IMR-90 (cell line): ENCODE measurements at places on chromosomes 2 and 18. TPM values are rescaled to one million over a fixed set of nuclear protein-coding genes. Genes with fewer than 3 reads are reported as not detected.

- no peak for DNase-seq
These were observed 141.6 kb upstream of the CXCR4 start for GRCh38 chr2:136259551-136259950.

DNA sequence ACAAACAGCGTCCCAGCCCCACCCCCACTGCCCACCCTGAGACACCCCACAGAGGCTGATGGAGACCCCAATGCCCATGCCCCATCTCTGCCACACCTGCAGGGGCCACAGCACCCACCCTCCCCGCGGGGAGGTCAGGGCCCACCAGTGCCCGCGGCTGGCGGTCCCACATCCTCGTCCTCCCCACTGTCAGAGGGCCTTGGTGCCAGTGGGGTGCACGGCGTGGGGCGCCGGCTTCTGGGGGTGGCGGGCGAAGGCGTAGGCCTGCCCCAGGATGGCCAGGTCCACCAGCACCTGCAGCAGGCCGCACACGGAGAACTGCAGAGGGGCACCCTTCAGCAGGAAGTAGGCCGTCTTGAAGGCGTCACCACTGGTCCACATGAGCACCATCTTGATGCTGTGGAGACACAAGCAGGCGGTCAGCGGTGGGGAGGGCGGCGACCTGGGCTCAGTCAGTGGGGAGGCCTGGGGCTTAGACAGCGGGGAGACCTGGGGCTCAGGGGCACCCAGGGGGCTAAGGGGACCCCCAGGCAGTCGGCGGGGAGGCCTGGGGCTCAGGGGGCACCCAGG lies 47.6 kb downstream of the SLC66A2 start:
- no peak for DNase-seq

- DNase-seq: no peak
These were observed 17.9 kb upstream of the DSG3 start for GRCh38 chr18:31429623-31430022.

DNA sequence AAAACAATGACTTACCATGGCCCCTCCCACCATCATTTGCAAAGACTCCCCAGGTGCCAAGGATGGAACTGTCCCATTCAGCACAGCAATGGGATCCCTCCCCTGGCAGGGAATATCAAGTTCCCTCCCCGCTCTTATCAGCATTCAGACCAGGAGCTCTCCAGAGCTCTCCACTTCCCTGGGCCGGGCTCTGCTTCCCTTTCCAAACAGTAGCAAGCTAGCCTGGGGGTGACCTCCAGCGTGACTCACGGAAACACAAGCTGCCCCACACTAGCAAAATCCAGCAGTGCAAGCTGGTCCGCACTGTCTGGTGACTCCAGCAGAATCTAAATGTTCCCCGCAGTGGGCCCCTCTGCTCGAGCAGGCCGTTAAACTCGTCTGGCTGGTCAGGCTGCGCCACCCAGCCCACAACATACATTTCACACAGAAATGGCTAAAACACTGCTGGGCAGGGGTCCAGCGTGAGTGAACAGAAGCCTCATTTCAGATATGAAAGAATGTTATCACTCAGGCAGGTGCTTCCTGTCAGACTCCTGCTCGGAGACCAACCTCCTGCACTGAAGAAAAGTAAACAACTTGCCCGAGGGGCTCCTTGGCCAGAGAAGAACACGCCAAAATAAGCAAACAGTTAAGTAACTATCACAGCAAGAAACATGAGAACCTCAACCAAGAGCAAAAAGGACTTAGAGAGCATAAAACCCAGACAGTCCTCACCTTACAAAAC lies 33.9 kb downstream of the STAT1 start:
- peak; percentile 96 for DNase-seq

DNA sequence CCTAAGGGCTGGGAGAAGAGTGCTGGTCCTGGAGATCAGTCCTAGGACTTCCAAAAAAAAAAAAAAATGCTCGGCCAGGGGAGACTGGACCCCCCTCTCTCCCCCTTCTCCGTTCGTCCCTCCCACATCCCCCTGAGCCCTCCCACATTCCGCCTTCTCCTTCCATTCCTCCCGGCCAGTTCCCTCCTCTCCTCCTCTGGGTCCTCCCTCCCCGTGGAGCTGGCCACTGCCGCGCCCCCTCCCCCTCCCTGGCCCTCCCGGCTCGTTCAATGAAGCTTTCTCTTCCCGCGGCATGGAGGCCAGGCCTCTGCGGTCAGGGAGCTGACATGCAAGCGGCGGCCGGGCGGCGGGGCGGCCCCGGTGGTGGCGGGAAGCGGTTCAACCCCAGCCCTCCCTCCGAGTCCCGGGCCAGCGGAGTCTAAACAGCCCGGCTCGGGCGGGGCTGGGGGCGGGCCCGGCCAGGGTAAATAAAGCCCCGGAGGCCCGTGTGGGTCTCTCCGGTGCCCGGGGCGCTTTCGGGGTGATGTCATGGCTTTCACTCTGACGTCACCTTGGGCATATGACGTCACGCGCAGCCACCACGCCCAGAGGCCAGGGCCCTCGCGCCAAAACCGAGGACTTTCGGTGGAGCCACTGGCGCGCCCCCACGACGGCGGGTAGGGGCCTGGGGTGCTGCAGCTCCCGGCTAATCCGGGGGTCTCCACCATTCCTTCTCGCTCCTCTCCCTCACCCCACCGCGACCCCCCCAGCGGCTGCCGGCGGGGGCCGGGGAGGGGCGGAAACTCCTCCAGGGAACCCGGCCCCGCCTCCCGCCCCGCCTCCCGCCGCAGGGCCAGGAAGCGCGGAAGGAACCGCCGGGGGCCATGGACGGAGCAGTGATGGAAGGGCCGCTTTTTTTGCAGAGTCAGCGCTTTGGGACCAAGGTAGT lies at the start of the genes DOK1 and LOXL3:
TSS of gene DOK1 (plus strand) at position 829 of the 928 bp plus-strand sequence. CDS start at position 864, 35 bp downstream.
TSS of gene LOXL3 (minus strand) at position 51 of the 928 bp plus-strand sequence. CDS start 1,308 bp downstream, outside the sequence.
- DNase-seq: peak; percentile 88

GRCh38 chr2:101803128-101803527 lies 105.6 kb downstream of the MAP4K4 start:
- DNase-seq: peak; percentile 61

DNA sequence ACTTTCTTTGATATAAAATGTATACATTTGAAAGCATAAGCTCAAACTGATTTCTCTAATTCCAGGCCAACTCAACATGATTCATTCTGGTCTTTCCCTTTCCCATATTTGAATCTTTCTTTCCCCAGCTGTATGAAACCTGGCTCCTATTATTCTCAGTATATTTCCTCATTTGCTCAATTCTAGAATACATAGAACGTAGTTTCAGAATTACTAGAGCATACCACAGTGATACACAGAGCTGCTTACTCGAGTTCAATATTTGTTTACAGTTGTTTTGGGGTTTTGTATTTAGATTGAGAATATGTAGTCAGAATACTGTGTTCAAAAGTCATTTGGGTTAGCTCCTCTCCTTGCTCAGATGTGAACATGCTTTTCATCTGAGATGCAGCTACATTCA lies 43.0 kb downstream of the TNFRSF11A start:
- no peak for DNase-seq

DNA sequence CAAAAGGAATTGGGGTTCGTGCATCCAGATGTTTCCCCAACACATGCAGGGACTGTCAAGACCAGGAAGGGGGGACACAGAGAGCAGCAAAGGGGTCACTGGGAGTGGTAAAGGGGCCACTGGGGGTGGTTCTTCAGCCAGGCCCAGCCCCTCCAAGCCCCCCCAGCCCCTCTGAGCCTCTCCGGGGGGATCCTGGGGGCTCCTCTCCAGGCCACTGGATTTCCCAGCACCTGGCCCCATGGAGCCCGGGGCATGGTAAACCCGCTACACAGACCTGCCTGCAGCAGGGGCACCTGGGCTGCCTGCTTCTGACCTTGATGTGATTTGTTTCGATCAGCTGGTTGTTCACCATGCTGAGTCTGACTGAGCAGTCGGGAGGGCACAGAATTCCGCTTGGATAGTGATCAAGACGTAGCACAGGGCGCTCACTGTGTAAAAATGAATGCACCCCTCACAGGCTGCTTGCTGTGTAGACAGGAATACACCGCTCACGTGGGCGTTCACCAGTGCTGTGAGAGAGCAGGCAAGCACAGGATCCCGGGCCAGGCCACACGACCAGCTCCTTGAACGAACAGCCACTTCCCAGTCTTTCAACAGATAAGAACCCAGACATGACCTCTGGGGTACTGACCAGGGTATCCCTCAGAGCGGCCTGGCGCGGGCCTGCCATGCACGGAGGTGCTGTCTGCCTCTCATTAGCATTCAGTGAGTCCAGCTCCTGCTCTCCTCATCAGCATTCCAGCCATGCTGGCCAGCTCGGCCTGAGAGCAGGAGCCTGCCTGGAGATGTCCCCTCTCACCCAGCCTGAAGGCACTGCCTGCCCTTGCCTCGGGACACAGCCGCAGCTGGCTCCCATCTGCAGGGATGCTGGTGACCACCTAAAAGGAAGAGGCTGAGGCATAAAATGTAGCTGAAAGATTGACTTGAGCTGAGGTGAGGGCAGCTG lies 73.3 kb upstream of the OTOS start:
- no peak for DNase-seq

- no peak for DNase-seq
These were observed 130.9 kb downstream of the NCOA1 start for GRCh38 chr2:24621779-24622538.

DNA sequence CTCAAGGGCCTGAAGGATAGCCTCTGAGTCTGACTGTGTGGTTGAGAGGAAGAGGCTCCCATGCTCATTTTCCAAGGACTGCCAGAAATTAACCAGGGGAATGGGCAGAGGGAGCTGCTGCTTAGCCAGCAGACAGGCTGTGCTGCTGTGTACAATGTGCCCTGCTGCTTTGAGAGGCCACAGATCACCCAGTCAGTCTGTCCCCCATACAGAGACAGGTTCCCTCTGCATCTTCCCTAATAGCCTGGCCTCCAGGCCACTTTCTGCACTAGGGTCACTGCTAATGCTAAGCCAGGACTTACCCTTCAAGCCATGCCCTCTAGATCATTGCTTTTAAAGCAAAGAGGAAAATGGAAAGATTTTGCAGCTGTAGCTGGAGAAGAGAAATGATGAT lies 341.1 kb downstream of the CYRIA start:
- no peak for DNase-seq

- peak; percentile 69 for DNase-seq
These were observed 66.1 kb downstream of the LRRFIP1 start for GRCh38 chr2:237693291-237693994.

LIMS3 gene
- 4.4 and 12.7 TPM in 2 replicates for total RNA-seq

DNA sequence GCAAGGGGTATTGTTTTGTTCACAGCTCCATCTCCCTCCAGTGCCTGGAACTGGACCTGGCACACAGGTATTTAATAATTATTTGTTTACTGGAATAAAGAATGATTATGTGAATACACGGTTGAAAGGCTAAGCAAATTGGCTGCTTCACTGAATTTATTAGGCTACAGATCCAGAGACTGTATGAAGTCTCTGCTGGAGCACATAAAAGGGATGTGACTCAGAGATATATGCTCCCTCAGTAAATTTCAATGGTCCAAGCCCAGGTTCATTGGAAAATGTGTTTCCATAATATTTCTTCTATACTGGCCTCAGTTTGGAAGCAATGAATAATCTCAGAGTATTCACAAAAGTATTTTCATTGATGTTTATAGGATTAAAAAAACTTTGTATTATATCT lies 121.5 kb upstream of the SCN1A start:
- DNase-seq: no peak
